ENCODE measurements at places on chromosomes 2 and 18.

GRCh38 chr2:204370172-204370718, 175.0 kb upstream of the PARD3B start:
- DNase-seq: no peak

GRCh38 chr18:13336841-13337240, 118.3 kb downstream of the LDLRAD4 start:
- DNase-seq: no peak

DNA sequence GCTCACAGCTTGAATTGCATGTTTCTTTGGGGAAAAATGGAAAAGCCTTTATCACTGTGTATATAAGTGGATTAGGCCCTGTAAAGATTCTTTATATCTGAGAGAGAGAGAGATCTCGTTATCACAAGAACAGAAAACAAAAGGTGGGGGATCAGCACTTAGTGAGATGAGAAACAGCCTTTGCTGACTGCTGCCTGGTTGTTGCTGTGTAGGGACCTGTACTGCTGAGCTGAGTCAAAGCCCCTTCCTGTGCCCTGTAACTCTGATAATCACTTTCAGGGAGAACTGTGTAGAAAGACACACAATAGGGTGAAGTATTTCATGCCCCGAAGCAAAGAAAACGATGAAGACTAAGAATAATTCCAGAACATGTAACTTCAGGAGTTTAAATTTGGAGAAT, 30.6 kb upstream of the FAM237A start:
- no peak for DNase-seq

GRCh38 chr2:44166096-44166495, 2.6 kb upstream of the PPM1B start:
- DNase-seq: no peak

DNA sequence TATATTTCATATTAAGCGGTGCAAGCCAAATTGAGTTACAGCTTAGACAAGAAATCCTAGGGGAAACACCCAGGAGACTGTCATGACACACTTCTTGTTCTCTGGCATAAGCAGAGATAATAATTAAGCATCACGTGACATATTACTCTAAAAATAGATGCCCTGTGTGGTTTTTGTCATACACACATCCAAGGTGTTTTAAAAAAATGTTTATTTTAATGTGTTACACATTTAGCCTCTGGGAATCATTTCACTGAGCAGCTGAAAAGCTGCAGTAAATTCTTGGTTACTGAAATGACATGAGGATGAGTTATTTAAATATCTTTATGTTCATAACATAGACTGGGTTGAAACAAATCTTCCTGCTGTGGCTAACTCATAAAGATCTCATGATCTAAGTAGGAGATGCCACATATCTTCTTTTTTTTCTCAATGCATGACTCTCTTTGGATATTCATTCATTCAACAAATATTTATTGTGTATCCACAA, 38.0 kb upstream of the ERMN start:
- DNase-seq: no peak

DNA sequence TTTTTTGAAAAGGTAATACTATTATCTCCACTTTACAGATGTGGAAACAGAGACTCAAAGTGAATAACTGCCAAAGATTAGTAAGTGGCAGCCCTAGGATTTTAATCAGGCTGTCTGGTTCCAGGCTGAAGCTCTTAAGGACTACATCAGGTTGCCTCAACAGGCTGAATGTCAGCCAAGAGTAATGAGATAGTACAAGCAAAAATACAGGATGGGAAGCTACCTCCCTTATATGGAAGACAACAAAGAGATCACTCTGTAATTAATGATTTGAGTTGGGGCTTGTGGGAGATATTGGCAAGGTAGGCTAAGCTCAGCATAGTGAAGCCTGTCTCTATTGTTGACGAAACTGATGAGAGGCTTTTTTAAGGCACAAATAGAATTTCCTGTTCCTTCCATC, 323.1 kb downstream of the KCNJ3 start:
- DNase-seq: no peak

DNA sequence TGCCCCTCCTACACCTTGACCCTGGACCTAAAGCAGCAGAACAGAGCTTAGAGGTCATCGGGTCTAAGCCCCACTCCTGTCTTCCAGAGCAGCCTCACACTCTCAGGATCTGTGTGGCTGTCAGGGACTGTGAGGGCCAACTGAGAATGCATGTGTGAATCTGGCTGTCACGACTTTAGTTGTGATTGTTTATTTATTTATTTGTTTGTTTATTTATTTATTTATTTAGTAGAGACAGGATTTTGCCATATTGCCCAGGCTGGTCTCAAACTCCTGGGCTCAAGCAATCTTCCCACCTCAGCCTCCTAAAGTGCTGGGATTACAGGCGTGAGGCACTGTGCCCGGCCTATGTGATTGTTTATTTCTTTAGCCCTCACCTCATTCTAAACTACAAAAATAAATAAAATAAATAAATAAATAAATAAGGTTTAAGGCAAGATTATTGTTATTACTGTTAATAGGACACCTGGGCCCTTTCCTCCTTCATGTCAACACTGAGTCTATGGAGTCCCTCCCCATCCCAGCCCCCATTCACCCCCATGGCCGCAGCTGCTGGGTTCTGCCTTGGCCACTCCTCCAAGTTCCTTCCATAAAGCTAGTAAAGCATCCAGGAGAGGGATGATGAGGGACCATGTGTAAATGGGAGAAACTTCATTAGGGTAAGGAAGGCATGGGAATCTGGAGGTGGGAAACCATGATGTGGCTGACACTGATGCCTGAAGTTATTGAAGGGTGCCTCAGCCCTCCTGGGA, 39.9 kb upstream of the EDAR start:
- no peak for DNase-seq

- DNase-seq: peak; percentile 15
These were observed 122.1 kb upstream of the RBMS1 start for GRCh38 chr2:160615706-160616105.

- no peak for DNase-seq
These were observed 237 bp downstream of the SLC39A6 start for GRCh38 chr18:36128907-36129299.

DNA sequence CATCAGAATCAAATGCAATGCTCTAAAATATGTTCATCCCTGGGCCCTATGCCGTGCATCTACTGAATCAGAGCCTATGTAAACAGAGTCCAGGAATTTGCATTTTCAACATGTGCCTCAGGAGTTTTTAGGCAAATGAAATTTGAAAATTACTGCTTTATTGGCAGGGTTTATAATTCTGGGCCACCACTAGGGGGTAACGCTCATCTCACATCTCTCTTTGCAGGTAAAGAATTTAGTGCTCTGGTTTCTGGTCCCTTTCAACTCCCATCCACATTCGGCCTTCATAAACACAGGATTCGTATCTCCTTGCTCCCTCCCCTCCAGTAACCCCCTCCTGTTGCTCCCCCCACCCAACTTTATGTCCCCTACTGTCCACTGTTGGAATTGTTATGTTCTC, 49.3 kb downstream of the LYPD6B start:
- no peak for DNase-seq

Data from astrocyte of the spinal cord (primary cell).